ENCODE measurements at places on chromosomes 3 and 15.

- DNase-seq: no peak
These were observed 66.0 kb downstream of the PLD1 start for GRCh38 chr3:171744158-171744741.

DNA sequence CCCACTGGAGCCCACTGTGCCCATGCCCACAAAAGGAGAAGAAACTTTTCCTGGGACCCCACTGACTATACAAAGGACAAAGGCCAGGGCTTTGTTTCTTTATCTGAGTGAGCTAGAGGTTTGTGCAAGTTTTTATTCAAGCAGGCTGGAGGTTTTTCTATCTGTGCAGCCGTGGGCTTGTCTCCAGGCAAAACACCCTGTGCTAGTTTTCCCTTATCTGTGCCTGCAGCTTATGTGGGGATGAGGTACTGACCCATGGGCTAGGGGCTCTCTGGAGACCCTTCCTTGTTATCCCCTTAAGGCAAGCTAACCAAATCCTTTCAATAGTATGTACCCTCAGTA, 545.5 kb downstream of the ZPLD1 start:
- no peak for DNase-seq

GRCh38 chr3:38163117-38163840, 2.1 kb upstream of the OXSR1 start:
- DNase-seq: no peak

- no peak for DNase-seq
These were observed 336.2 kb downstream of the EPHB1 start for GRCh38 chr3:135131290-135131689.

- DNase-seq: no peak
These were observed 150.8 kb upstream of the KCNMB2 start for GRCh38 chr3:178385280-178385952.
